ENCODE measurements at places on chromosomes 1 and 21.
A peak's percentile ranks its signal among the peaks of the same experiment; 100 is the strongest.

GRCh38 chr1:150545486-150546032 lies 3.6 kb upstream of the ADAMTSL4 start:
- DNase-seq: no peak

DNA sequence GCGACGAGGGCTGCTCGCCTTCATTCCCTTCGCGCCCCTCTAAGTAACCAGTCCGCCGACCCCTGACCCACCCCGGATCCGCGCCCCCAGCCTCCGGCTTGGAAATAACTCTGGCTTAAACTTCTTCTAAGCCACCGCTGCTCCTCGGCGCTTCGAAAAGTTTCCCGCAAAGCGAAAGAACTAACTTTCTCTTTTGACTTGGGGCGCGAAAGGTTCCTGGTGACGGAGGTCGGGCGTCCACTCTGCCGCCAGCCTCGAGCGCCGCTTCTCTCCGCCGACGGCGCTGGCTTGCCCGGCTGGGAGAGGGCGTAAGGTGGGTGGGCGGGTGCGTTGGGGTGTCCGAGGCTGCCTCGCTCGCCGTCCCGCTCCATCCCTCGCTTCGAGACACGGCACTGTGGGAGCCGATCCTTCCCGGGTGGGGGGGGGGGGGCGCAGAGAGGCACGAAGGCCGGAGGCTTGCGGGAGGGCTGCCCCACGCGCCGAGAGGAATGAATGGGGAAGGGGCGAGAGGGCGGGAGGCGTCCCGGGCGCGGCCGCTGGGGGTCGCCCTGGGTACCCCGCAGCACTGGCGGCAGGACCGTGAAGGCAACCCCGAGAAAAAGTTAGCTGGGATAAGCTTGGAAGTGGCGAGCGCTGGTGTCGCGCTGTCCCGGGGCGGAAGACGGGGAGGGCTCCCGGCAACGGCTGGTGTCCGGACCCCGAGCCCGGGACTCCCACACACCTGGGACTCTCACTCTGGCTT lies 569 bp downstream of the ATF3 start:
- DNase-seq: peak; percentile 49

DNA sequence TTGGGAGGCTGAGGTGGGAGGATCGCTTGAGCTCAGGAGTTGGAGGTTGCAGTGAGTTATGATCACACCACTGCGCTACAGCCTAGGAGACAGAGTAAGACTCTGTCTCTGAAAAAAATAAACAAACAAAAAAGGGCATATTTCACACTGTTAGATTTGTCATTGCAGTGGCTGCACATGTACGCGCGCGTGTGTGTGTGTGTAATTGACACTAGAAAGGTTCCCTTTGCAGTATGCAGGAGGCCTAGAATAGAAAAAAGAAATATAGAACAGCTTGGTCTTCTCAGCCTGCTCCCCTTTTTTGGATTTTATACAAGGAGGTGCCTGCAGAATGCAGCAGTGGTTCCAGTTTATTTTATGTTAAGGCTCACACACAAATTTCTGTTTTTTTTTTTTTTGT lies 8.6 kb downstream of the MACO1 start:
- DNase-seq: no peak

GRCh38 chr1:219442611-219443061 lies 170.3 kb downstream of the ZC3H11B start:
- DNase-seq: peak; percentile 32

DNA sequence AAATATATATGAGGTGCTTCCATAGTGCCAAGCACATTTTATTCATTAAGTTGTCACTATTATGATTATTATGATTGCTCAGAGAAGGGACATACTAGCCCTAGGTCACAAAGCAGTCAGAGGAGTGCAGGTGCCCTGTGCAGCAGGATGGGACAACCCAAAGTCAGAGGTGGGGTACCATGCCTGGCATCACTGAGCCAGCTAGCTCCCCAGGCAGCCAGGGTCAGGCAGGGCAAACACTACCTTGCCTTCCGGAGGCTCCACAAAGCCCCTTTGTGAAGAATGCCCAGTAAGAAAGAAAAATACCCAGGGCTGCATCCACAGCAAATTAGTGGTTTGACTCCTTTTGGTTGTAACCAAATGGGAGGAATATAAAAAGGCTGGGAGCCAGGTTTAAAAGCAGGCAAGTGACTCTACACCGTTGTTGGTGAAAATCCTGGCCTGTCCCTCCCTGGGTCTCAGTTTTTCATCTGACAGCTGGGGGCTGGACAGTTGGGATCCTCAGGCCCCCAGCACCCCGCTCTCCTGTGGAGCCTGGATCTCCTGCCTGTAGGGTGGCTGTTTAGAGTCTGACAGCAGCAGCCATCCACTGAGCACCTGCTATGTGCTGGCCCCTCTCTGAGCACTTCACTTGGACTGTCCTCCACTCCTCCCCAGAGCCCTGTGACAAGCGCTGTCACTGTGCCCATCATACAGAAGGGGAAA lies 98.8 kb downstream of the GLIS1 start:
- no peak for DNase-seq

DNA sequence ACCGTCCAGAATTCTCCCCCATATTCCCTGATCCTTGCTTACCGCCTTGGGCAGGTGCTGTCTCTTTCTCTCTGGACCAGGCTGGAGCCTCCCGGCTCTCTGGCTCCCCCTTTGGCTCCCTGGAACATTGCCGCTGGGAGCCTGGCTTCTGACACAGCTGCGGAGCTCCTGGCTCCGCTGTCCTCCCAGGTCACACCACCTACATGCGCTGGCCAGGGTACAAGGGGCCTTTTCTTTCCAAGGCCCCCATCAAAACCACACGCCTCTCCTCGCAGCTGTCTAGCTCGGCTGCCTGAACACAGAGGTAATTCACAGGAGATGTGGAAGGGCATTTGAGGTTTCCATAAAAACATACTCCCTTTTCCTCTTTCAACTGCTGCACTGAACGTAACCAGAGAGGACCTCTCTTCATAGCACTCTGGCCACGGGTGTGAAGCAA lies 7.5 kb upstream of the ZNF648 start:
- DNase-seq: peak; percentile 14

- DNase-seq: no peak
These were observed 253.2 kb downstream of the TOMM20 start for GRCh38 chr1:234875328-234875952.

DNA sequence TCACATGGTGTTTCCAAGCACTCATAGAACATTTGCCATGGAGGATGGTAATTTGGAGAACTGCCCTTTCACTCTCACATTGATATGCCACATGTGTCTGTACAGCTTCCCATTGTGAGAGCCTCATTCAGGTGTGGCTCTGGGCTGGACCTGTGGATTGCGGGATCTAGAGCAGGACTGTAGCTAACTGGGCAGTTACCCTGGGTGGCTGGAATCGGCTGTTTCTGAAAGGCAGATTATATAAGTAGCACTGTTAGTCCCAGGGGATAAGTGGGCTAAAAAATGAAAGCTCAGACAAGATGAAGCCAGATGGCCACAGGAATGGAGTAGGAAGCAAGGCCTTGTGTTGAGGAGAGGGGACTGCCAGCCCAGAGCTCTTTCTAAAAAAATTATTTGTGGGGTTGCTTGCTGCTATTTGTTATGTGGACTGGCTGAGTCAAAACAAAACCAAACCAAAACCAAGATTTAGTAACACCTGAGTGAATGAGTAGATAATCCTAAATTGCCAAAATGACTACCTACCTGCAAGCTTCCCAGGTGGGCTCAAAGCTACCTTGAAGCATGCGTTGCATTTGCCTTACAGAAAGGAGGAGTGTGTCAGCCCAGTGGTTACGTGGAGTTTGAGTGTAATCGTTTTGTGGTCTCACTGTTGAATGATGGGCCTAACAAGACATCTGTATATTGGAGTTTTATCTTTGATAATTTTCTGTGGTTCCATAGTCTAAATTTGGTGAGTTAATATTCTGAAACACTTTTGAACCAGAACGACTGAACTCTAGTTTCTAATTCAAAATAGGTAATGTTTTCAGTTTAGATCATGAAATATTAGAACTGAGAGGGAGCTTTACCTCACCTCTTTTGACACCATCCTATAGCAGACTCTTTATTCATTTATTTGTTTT lies 58.0 kb downstream of the SDCCAG8 start:
- DNase-seq: no peak

DNA sequence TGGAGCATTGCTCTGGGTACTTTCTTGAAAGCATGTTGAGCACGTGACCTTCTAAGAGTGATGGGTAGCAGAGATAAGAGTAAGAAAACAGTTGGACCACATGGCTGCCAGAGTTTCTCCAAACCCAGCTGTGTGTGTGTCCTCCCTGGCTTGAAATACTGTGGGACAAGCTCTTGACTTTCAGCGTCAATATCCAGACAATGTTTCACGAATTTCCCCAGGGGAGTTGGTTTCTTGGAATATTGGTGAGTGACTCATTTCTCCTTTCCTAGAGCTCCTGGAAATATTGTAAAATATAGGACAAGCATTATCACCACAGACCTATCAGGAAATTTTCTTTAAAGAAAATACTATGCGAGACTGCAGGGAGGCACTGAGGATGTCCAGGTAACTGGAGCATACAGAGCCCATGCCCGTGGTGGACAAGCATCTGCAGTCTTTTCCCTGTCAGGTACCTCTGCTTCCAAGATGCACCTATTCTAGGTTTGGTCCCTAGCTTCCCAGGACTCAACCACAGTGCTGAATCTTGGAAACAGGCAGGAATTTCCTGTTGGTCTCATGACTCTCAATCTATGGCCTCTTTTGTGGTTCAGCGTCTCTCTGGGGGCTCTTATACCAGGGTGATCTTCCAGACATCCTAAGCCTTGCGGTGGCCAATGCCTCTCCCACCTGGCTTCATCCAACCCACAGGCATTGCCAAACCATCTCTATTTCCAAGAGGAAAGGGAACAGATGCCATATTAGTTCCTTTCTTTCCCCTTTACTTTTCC lies 67.4 kb downstream of the KCNJ6 start:
- DNase-seq: peak; percentile 49

DNA sequence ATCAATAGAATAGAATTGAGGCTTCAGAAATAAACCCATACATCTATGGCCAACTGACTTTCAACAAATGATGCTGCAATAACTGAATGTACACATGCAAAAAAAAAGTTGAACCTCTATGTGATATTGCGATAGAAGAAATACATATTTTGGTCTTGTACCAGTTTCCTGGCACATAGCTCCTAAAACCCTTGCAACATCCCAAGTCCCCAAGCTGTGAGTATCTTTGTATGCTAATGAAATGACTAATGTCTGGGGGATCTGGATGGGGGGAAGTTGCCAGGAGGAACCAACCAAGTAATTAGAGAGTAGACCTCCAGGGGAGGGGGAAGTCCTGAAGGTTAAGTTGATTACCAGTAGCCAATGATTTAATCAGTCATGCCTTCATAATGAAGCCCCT lies 24.4 kb downstream of the BLZF1 start:
- DNase-seq: peak; percentile 18

DNA sequence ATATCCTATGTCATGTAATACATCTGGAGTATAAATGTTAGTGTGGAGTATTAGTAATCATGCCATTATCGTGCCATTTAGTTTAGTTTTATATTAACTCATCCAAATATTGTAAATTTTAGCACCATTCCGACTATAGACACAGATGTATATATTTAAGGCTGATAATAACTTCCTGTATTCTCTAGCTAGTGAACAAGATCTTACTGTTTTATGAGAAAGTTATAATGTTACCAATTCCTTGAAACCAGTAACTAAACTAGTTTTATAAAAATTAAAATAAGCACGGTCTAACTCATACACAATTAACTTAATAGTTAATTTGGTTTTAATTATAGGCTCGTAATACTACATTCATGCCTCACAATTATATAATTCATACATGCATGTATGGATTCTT lies 808.6 kb downstream of the USP25 start:
- DNase-seq: no peak

DNA sequence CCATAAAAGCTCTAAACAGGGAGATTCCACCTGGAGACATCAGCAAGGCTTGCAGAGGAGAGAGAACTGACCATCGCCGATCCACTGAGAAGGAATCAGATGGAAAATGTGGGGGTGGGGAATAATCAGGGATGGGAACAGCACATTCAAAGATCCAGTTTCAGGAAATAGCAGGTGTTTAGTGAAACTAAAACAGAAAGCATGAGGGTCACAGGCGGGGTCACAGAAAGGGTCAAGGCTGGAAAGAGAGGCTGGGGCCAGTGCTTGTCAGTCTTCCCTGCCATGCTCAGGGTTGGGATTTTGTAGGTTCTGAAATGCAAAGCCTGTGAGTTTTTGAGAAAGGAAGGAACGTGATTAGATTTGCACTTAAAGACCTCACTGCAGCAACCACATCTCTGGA lies 103.2 kb downstream of the HLCS start:
- DNase-seq: no peak

- DNase-seq: no peak
These were observed 25.8 kb downstream of the DESI2 start for GRCh38 chr1:244678697-244679096.

DNA sequence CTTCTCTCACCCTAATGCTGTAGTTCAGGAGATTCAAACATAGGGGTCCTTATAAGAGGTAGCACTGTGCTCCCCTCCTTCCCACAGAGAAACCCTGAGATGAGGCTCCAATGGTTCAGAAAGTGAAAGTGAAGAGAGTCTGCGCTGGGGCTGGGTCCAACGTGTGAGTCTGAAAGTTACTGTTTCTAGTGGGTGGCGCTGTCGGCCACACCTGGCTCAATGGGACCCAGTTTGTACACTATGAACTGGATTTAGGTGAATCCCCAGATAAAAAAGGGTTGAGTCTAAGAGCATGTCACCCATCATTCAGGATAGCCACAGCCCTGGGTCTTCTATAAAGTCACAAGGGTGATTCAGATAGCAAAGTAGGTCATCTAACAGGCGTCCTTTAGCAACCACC lies 2.8 kb downstream of the SMCP start:
- DNase-seq: no peak

- DNase-seq: no peak
These were observed 39.5 kb downstream of the RASAL2 start for GRCh38 chr1:178133239-178133989.

- DNase-seq: no peak
These were observed 228.2 kb upstream of the CSF3R start for GRCh38 chr1:36710951-36711350.

DNA sequence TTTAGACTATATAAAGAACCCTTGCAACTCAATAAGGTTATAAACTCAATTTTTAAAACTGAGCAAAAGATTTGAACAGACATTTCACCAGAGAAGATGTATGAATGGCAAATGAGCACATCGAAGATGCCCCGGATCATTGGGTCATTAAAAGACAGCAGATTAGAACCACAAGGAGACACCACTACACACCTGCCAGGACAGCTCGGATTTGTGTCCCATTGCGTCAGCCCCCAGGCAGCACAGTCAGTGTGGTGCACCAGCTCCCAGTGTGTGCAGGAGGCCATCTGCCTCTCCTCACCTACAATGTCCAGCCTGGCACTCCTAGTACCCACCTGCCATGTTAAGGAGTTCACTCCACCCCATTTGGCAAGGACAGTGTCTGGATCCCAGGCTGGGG lies 61.1 kb upstream of the LRP8 start:
- no peak for DNase-seq

- DNase-seq: peak; percentile 53
These were observed 10.6 kb upstream of the COL6A1 start for GRCh38 chr21:45970674-45971615.

DNA sequence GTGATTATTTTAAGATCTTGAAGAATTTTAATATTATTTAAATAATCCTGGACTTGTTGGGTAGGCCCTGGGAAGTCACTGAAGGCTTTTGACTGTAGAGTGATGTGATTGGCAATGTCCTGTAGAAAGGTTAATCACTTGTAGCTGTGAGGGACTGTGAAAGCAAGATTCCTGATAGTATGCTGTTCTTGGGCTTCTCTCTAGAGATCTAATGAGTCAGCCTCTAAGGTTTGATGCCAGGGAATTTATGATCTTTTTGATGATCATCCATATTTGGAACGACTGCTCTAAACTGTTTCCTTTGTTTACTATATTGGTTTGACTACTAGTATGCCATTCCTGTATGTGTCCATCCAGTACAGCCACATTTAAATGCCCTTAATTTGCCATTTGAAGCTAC lies 56.5 kb downstream of the CAMSAP2 start:
- DNase-seq: peak; percentile 44

- DNase-seq: peak; percentile 90
These were observed 27.6 kb downstream of the SKI start for GRCh38 chr1:2255420-2256369.

All from cardiac fibroblast (primary cell).